ENCODE measurements at places on chromosomes 16 and 17. TPM values are rescaled to one million over a fixed set of nuclear protein-coding genes. Genes with fewer than 3 reads are reported as not detected.

Gene RGS11
- under 0.01 TPM for total RNA-seq

Gene GAST
- total RNA-seq: not detected

Gene TBC1D3K
- not detected for total RNA-seq

Gene KRT12
- total RNA-seq: not detected

Gene OR2C1
- total RNA-seq: under 0.01 TPM

Gene TRPV3
- 0.18 TPM for total RNA-seq

Gene GPR179
- not detected for total RNA-seq

Gene ALOX15B
- not detected for total RNA-seq

Gene MYH1
- not detected for total RNA-seq

Gene SLC38A10
- 12.7 TPM for total RNA-seq

Gene CDH1
- not detected for total RNA-seq

Gene SLC4A1
- total RNA-seq: not detected

Gene KRTAP4-6
- not detected for total RNA-seq

Gene CMTM1
- 1.7 TPM for total RNA-seq

Gene PPL
- total RNA-seq: 0.36 TPM

Gene CES4A
- 0.83 TPM for total RNA-seq

Gene ZNF469
- total RNA-seq: 1.4 TPM

Gene SEC14L5
- not detected for total RNA-seq

Gene HMOX2
- total RNA-seq: 91.1 TPM

Gene USH1G
- total RNA-seq: not detected

Gene KRT17
- total RNA-seq: 2.5 TPM

Gene ABCA10
- total RNA-seq: under 0.01 TPM

Gene CLEC18B
- not detected for total RNA-seq

Gene SLC38A8
- total RNA-seq: not detected

Gene ENO3
- total RNA-seq: 1.4 TPM

Gene HSBP1
- 8.8 TPM for total RNA-seq

Gene FA2H
- total RNA-seq: not detected

Gene LGALS9B
- total RNA-seq: not detected

Gene KRTAP17-1
- total RNA-seq: not detected

Gene CISD3
- total RNA-seq: 1.3 TPM

Gene CACNA1H
- total RNA-seq: 1.6 TPM

Gene TBC1D3E
- not detected for total RNA-seq

Gene SLC13A2
- not detected for total RNA-seq

Gene TNFRSF13B
- not detected for total RNA-seq

Gene MYH13
- total RNA-seq: not detected

Gene CTRB2
- not detected for total RNA-seq

Gene TSPOAP1
- 0.90 TPM for total RNA-seq

Gene NUPR1
- total RNA-seq: 5.8 TPM

Gene KRT14
- not detected for total RNA-seq

Gene SLFN14
- not detected for total RNA-seq

Gene CPNE7
- total RNA-seq: 5.4 TPM

Gene ZNF594
- 7.2 TPM for total RNA-seq

Gene PFN1
- 432 TPM for total RNA-seq

Gene EPOP
- total RNA-seq: 0.36 TPM

Gene CA7
- not detected for total RNA-seq

Gene BORCS6
- total RNA-seq: 3.1 TPM

Gene CD300LB
- not detected for total RNA-seq

Gene PPM1E
- under 0.01 TPM for total RNA-seq

Gene CCL1
- not detected for total RNA-seq

Gene KRTAP16-1
- total RNA-seq: not detected

Measured in IMR-90 (cell line).